ENCODE measurements at places on chromosomes 16 and 17.

DNA sequence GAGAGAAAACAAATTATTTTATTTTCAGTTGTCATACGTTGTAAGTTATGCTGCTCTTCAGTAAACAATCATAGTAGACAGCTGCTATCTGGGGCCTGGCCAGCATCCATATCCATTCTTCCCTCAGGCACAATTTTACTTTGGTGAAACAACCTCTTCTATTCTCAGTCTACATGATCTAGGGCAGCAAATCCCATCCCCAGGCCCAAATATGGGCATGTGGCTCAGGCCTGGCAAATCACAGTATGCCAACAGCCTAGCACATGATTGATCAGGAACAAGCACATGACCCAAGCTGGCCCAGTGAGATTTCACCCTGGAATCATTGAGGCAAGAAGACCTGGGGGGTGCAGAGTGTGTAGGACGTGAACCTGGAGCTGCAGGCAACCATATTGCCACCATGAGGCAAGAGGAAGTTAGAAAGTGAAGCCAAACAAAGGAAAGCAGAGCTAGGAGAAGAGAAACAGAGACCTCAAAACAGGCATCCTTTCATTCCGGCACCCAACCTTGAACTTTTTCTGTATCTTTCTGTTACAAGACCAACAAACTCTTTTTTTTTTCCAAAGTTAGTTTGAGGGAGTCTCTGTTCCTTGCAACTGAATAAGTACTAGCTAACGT, 10.3 kb upstream of the ABCC12 start:
- DNase-seq, result no peak

GRCh38 chr17:6472517-6472916, 28.3 kb downstream of the PIMREG start:
- DNase-seq, result no peak

- peak; percentile 37 for DNase-seq
These were observed 22.0 kb upstream of the METRNL start for GRCh38 chr17:83057397-83057761.

DNA sequence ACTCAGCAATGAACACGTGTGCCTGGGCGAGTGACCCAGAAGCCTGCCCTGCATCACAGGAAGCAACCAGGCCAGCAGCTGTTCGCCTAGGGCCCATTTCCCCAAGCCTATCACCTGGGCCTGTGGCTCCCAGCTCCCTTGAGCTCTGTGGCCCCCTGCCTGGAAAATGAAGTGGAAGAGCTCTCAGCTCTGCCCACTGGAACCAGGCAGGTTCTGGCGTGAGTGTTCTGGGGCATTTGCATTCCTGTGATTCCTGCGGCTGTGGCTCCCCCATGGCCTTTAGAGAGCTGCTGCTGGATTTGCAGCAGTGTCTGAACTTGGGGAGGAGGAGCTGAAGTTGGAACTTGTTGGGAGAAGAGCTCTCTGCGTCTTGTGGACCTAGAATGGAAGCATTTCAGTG, 22.8 kb downstream of the PGS1 start:
- no peak for DNase-seq

DNA sequence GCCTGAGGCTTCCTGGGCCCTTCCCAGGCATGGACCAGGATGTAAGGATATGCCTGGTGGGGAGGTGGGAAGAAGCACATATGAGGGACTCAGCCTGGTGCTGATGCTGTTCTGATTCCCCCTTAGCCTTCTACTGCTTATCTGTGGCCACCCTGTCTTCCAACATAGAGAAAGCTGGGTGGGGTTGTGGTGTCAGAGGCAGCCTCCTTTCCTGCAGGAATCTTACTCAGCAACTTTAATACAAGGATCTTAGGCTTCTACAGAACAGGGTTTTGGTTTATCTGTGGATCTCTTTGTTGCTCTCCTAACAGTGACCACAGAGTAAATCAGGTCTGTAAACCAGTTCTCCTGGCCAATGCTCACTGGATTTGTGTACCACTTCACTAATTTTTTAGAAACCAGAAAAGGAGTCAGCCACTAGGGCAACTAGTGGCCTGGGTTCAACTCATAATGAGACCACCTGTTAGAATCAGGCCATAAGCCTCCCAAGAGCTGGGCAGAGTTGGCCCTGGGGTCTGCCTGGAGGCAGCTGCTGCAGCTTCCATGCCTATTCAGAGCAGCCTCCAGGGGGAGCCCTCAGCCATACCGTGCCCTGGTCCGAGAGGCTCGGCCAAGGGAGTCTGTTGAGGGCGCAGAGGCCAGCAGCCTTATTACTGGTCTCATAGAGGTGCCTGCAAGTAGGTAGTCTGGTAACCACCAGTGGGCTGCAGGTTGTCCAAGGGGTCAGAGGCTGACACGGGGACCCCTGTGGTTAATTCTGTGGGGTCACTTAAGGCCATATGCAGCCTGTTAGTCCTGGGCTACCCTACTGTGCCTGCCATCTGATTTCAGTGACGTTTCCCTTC, 7.1 kb downstream of the HAS3 start:
- no peak for DNase-seq

DNA sequence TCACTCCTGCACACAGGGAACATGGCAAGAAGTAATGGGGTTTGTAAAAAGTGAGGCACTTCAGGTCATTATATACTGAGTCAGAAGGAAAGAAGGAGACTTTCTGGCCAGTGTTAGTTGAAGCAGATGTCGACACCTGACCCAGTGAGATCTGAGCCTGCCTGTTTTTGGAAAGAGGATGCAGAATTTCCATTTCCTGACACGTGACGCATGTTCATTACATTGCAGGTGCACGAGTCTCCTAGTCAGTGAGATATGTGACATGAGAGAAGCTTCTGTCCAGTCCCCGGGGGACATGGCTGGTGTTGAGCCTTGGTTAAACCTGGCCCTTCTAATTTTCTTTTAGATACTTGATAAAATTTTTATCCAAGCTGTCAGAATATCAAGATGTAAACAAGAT, 62.3 kb downstream of the ELAC2 start:
- DNase-seq, result no peak

- no peak for DNase-seq
These were observed 125.0 kb upstream of the IRX5 start for GRCh38 chr16:54805648-54806047.

DNA sequence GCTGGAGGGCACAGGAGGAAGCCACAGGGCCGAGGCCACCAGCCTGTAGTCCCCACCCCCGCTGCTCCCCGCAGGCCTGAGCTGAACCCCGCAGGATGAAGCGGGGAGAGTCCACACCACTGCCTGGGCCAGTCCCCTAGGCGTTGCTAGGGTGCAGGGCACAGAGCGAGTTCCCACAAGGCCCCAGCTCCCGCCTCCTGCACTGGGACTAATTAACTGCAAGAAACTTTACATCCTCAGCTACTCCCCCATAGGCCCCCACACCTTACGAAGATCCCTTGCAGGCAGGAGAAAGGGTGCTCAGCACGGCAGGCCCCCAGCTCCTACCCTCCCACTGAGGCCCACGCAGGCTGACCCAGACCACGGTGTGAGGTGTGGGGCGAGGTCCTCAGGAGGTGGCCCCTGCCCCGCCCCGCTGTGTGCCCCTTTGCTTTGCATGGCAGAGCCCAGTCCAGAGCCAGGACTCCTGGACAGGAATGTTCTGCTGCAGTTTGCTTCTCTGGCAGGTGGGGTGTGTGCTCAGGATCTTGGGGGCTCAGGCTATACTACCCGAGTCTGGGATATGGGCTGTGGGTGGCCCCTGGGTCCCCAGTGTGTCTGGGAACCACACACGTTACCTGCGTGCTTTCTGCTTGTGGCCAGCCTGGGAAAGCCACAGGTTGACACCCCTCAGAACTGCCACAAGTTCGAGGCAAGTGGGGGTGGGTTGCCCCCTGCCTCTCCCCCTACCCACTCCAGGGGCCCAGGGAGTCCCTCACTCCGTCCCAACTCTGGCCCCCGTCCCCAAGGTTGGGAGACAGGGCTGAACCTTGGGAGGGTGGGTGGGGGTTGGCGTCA, 1.2 kb downstream of the GNG13 start:
- DNase-seq, result no peak

GRCh38 chr17:76981545-76982295, 113.5 kb downstream of the MGAT5B start:
- DNase-seq, result no peak

DNA sequence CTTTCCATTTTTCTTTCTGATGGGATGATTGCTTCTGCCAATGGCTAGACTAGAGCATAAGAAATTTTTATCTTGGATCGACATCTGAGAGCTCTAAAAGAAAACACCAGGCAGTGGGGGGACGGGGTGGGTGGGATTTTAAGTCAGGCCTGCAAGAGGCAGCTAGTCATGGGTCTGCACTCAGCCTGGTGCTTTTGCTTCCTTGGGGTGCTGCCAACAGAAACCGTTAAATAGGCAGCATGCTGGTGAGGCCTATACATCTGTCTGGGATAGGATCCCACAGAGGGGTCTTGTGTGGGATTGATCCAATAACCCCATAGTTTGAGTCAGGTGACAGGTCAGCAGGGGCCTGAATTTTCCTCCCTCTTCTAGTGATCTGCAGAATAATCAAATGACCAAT, 26.9 kb downstream of the ZNRF1 start:
- DNase-seq, result no peak
